ENCODE measurements at places on chromosomes 13 and 19.

DNA sequence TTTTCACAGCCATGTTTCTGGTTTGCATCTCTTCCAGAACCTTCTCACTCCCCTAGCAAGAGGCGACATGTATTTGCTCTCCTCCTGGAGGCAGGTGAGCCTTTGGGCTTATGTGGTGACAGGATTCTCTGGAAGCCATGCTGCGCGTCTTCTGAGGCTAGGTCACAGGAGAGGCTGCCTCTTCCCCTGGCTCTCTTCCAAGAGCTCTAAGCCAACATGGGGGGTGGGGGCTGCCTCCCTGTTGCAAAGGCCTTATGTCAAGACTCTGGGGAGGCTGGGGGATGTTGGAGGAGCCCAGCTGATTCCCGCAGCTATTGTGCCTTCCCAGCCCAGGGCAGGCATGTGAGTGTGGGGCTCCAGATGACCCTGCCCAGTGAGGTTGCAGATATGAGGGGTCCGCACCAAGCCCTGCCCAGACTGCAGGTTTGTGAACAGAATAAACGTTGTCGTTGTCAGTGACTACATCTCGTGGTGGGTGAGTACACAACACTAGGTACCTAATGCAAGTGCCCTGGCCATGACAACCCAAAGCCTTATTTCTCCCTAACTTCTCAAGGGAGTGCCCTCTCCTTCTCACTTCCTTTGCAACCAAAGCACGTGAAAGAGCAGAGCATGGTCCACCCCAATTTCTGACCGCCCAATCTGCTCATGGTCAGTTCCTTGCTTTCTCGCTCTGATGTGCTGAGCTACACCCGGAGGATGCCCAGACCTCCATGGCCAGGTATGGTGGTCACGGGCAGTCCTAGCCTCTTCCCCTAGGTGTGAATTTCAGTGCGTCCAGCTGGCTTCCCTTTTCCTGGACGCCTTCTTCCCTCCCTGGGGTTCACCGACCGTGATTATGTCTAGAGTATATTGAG is 44.9 kb downstream of the TEX29 start:
- H3K27me3 ChIP-seq, result no peaks in the 10 kb centered on the region
- no peaks in the 10 kb centered on the region for H3K36me3 ChIP-seq
- no peak for DNase-seq
- H3K27ac ChIP-seq, result no peak overlapping the region
- no peak overlapping the region for H3K4me3 ChIP-seq
- no peaks in the 10 kb centered on the region for H3K4me1 ChIP-seq

- peaks cover 31% of the 10 kb centered on the region for H3K27me3 ChIP-seq
- peak; percentile 87 for DNase-seq
- H3K36me3 ChIP-seq, result peaks cover 6% of the 10 kb centered on the region
- H3K4me1 ChIP-seq, result peaks cover 30% of the 10 kb centered on the region
- H3K27ac ChIP-seq, result no peak within 1 kb of the TSS
- peak within 1 kb of the TSS; percentile 98 for H3K4me3 ChIP-seq
Observed at GRCh38 chr13:110306960-110307766, at the start of the genes COL4A1 and COL4A2. COL4A1 (minus strand) TSS chr13:110307157; CDS start chr13:110307027, 130 bp downstream. COL4A2 (plus strand) TSS chr13:110307284; CDS start chr13:110307904, 620 bp downstream.

GRCh38 chr13:99871249-99871898 is 100.2 kb downstream of the ZIC5 start:
- H3K4me1 ChIP-seq, result peaks cover 41% of the 10 kb centered on the region
- H3K27ac ChIP-seq, result no peak overlapping the region
- no peaks in the 10 kb centered on the region for H3K36me3 ChIP-seq
- DNase-seq, result no peak
- H3K4me3 ChIP-seq, result no peak overlapping the region
- H3K27me3 ChIP-seq, result no peaks in the 10 kb centered on the region

GRCh38 chr19:34645551-34645950 is 31.4 kb downstream of the SCGB2B2 start:
- H3K27me3 ChIP-seq, result no peaks in the 10 kb centered on the region
- no peak for DNase-seq
- H3K4me3 ChIP-seq, result no peak overlapping the region

- no peaks in the 10 kb centered on the region for H3K27me3 ChIP-seq
- H3K4me1 ChIP-seq, result no peaks in the 10 kb centered on the region
- H3K27ac ChIP-seq, result no peak overlapping the region
- no peak overlapping the region for H3K4me3 ChIP-seq
- peaks cover 3% of the 10 kb centered on the region for H3K36me3 ChIP-seq
Observed at GRCh38 chr19:56834564-56835375, 5.8 kb downstream of the PEG3 start.

GRCh38 chr13:40254394-40254793 is 412.0 kb downstream of the FOXO1 start:
- no peaks in the 10 kb centered on the region for H3K4me1 ChIP-seq
- H3K4me3 ChIP-seq, result no peak overlapping the region
- H3K27ac ChIP-seq, result no peak overlapping the region
- no peaks in the 10 kb centered on the region for H3K27me3 ChIP-seq
- DNase-seq, result no peak
- H3K36me3 ChIP-seq, result no peaks in the 10 kb centered on the region

- no peaks in the 10 kb centered on the region for H3K36me3 ChIP-seq
- no peak overlapping the region for H3K27ac ChIP-seq
- peaks cover 44% of the 10 kb centered on the region for H3K27me3 ChIP-seq
- H3K4me1 ChIP-seq, result peaks cover 6% of the 10 kb centered on the region
Observed at GRCh38 chr19:39199025-39199424, 2.3 kb downstream of the NCCRP1 start.

GRCh38 chr19:4714016-4714415 is 9.6 kb downstream of the DPP9 start:
- H3K4me3 ChIP-seq, result no peak overlapping the region
- no peak for DNase-seq
- H3K27ac ChIP-seq, result no peak overlapping the region
- no peaks in the 10 kb centered on the region for H3K27me3 ChIP-seq

DNA sequence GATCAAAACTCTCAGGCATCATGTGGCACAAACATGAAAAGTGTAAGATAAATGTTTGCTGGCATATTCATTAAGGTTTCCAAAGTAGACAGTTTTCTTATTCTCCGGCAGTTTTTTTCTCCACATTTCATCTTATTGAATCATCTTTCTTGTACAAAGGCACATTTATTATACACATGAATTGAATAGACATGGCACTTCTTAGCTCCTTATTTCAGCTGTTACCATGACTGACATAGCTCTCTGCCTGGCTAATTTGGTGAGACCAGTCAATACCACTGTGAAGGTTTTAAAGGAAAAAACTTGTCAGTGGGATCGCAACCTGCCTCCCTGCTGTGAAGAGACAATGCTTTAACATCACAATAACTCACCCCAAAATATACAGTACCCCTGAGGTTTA is 285.0 kb upstream of the PCDH20 start:
- DNase-seq, result peak; percentile 27
- H3K4me3 ChIP-seq, result no peak overlapping the region
- no peak overlapping the region for H3K27ac ChIP-seq
- H3K36me3 ChIP-seq, result no peaks in the 10 kb centered on the region
- H3K4me1 ChIP-seq, result no peaks in the 10 kb centered on the region
- H3K27me3 ChIP-seq, result no peaks in the 10 kb centered on the region

DNA sequence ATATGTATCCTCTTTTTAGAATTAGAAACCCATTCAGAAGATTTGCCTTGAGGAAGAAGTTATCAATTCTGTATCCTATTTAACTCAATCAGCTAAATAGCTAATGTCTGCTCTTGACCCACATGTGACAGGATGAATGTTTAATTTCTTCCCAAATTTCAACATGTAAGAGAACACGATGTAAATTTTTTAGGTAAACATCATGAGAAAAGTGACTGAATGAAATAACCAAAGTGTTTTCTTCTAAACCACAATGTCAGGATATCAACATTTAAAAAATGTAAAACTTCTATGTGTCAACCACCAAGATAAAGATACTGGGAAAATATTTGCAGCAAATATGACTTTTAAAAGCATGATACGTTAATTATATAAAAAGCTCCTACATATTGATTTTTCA is 302.4 kb downstream of the DCT start:
- no peak for DNase-seq
- H3K36me3 ChIP-seq, result no peaks in the 10 kb centered on the region

DNA sequence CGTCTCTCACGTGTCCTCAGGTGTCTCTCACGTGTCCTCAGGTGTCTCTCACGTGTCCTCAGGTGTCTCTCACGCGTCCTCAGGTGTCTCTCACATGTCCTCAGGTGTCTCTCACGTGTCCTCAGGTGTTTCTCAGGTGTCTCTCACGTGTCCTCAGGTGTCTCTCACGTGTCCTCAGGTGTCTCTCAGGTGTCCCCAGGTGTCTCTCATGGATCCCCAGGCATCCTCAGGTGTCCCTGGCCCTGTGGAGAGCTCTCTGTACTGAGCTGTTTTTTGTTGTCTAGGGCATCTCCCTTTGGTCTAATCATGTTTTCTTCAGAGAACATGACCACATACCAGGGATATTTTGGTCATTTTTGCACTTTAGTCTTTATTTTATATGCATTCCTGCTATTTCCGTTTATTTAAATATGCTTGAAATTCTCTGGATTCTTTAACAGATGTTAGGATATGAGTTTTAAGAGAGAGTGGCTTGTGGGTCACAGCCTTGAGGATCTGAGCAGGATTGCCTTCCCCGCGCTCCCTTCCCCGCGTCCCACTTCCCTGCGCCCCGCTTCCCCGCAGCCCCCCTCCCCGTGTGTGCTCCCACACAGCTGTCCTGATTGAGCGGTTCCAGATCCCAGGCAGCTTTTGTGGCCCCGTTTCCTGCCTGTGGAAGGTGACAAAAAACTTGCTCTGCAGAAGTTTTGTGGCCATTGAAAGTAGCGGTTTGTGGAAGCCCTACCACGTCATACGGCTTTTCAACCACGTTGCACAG is 31.9 kb downstream of the ATP4B start:
- H3K36me3 ChIP-seq, result no peaks in the 10 kb centered on the region
- no peak for DNase-seq
- no peak overlapping the region for H3K4me3 ChIP-seq
- H3K27ac ChIP-seq, result no peak overlapping the region

GRCh38 chr13:45748941-45749759 is 47.0 kb downstream of the CBY2 start:
- no peaks in the 10 kb centered on the region for H3K27me3 ChIP-seq
- H3K4me3 ChIP-seq, result no peak overlapping the region
- no peaks in the 10 kb centered on the region for H3K4me1 ChIP-seq
- H3K36me3 ChIP-seq, result no peaks in the 10 kb centered on the region

- H3K4me1 ChIP-seq, result no peaks in the 10 kb centered on the region
- H3K27me3 ChIP-seq, result no peaks in the 10 kb centered on the region
- DNase-seq, result no peak
- H3K4me3 ChIP-seq, result no peak overlapping the region
- H3K36me3 ChIP-seq, result no peaks in the 10 kb centered on the region
- H3K27ac ChIP-seq, result no peak overlapping the region
Observed at GRCh38 chr13:26909477-26909876, 148.9 kb upstream of the GPR12 start.

DNA sequence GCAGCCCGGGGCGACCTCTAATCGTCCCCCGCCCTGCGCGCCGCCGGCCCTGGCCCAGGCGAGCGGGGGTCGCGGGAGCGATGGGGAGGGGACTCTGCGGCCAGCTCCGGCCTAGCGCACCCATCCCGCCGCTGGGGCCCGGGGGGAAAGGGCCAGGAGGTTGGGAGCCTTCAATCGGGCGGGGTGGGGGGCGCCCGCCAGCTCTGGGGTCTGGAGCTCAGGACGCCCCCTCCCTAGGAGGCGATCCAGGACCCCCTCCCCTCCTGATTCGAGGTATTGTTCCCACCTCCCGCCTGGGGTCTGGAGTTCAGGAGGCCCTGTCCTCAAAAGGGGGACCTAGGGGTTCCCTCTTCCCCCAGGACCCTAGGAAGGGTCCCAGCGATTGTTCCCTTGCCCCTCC is 430 bp downstream of the ZNF358 start:
- peaks cover 13% of the 10 kb centered on the region for H3K4me1 ChIP-seq
- H3K4me3 ChIP-seq, result peak overlapping the region; percentile 83
- peak; percentile 41 for DNase-seq
- H3K36me3 ChIP-seq, result no peaks in the 10 kb centered on the region
- H3K27me3 ChIP-seq, result no peaks in the 10 kb centered on the region
- no peak overlapping the region for H3K27ac ChIP-seq

DNA sequence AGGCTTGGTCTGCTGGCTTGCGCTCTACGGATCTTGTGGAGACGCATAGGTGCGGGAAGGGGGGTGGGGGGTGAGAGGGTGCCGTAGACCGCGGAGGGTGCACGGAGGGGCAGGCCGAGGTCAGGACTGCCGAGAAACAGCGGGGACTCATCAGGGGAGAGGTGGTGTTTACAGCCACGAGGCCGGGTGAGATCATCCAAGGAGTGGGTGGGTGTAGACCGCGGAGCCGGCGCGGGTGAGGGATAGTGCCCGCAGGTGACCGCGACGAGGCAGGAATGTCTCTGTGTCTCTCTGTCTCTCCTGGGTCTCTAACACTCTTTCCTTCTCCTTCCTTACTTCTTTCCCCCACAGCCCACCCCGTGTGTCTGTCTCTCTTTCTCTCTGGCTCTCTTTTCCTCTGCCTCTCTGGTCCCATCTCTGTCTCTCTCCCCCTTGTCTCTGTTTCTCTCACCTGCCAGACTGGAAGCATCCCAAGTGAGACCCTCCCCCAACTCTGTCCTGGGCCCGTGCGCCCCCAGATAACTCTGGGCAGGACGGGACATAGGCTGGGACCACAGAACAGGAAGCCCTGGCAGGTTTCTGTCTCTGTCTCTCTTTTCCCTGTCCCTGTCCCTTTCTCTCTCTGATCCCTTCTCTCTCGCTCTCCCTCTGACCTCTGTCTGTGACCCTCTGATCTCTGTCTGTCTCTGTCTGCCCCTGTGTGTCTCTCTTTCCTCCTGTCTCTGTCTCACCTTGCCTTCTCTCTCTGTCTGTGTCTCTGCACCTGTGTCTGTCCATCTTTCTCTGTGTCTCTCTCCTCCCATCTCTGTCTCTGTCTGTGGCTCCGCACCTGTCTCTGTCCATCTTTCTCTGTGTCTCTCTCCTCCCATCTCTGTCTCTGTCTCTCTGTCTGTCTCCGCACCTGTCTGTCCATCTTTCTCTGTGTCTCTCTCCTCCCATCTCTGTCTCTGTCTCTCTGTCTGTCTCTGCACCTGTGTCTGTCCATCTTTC is 1.8 kb upstream of the KLK4 start:
- no peak for DNase-seq
- H3K4me1 ChIP-seq, result peaks cover 11% of the 10 kb centered on the region
- no peaks in the 10 kb centered on the region for H3K36me3 ChIP-seq
- peak overlapping the region; percentile 54 for H3K4me3 ChIP-seq
- peaks cover 57% of the 10 kb centered on the region for H3K27me3 ChIP-seq

- H3K36me3 ChIP-seq, result peaks cover 3% of the 10 kb centered on the region
- peaks cover 82% of the 10 kb centered on the region for H3K4me1 ChIP-seq
- DNase-seq, result no peak
- no peaks in the 10 kb centered on the region for H3K27me3 ChIP-seq
- H3K4me3 ChIP-seq, result no peak overlapping the region
Observed at GRCh38 chr13:98480915-98481877, 95.7 kb downstream of the STK24 start.

GRCh38 chr13:75072368-75072767 is 409.6 kb downstream of the TBC1D4 start:
- no peak for DNase-seq
- H3K36me3 ChIP-seq, result no peaks in the 10 kb centered on the region
- H3K27ac ChIP-seq, result no peak overlapping the region
- no peak overlapping the region for H3K4me3 ChIP-seq
- no peaks in the 10 kb centered on the region for H3K27me3 ChIP-seq
- no peaks in the 10 kb centered on the region for H3K4me1 ChIP-seq

DNA sequence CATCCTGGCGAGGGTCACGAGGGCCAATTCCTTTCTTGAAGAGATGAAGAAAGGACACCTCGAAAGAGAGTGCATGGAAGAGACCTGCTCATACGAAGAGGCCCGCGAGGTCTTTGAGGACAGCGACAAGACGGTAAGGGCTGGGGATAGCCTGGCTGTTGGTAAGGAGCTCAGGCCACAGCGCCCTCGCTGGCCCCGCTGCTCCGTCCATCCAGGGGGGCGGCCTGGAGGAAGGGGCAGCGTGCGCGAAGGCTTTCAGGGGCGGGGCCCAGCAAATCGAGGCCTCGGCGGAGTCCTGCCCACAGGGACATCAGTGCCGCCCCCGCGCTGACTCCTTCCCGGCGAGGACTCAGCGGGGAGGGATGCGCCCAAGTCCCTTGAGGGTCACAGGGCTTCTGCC is 6.9 kb downstream of the F10 start:
- no peak overlapping the region for H3K4me3 ChIP-seq
- peak; percentile 47 for DNase-seq
- H3K27me3 ChIP-seq, result no peaks in the 10 kb centered on the region
- no peaks in the 10 kb centered on the region for H3K4me1 ChIP-seq
- H3K36me3 ChIP-seq, result no peaks in the 10 kb centered on the region
